ENCODE measurements at places on chromosomes 5 and 9.

DNA sequence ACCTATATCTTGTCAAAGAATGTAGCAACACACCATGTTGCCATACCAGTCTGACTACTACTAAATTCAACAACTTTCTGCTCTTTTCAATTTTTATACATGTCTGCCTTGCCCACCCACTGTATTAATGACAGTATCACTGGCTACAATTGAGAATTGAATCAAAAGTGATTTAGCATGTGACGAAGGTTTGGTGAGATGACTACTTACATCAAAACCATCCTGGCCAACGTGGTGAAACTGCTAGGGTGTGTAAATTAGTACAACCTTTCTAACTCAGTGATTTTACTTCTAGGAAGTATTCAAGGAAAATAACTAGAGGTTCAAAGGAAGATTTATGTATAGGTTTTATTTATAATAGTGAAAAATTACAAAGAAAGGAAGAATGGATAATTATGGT, 109.8 kb downstream of the UNC13B start:
- no peak for DNase-seq

- DNase-seq = no peak
Observed at GRCh38 chr9:34665067-34665380, 2.6 kb upstream of the CCL27 start.

DNA sequence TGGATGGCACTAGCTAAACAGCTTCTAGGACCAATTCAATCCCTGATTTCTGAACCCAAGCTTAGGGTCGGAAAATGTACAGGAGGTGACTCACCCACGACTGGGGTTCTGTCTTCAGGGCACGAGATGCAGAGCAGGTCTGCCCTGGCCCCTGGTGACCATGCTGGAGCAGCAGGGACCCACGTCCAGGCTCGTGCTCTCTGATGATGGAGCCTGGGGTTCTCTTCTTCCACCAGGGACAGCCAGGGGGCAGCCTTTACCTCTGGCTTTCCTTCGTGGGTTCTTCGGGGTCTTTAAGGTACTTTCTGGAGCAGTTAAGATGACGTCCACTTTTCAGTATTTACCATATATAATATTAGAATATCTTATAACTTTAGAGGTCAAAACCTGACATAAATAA, 2.1 kb downstream of the CFAP77 start:
- DNase-seq = peak; percentile 35

- DNase-seq = no peak
Observed at GRCh38 chr9:120465685-120466407, 114.1 kb downstream of the CDK5RAP2 start.

- no peak for DNase-seq
Observed at GRCh38 chr5:111232311-111233051, 8.3 kb downstream of the CAMK4 start.

GRCh38 chr5:150582241-150583109, 58.0 kb upstream of the SYNPO start:
- DNase-seq = peak; percentile 79

- DNase-seq = no peak
Observed at GRCh38 chr9:133880136-133880535, 112.0 kb downstream of the VAV2 start.

- DNase-seq = no peak
Observed at GRCh38 chr5:146076455-146076854, 28.9 kb downstream of the PLAC8L1 start.

GRCh38 chr5:144659634-144660227, 489.1 kb downstream of the KCTD16 start:
- no peak for DNase-seq

GRCh38 chr5:126358525-126358924, 64.7 kb upstream of the GRAMD2B start:
- peak; percentile 64 for DNase-seq

DNA sequence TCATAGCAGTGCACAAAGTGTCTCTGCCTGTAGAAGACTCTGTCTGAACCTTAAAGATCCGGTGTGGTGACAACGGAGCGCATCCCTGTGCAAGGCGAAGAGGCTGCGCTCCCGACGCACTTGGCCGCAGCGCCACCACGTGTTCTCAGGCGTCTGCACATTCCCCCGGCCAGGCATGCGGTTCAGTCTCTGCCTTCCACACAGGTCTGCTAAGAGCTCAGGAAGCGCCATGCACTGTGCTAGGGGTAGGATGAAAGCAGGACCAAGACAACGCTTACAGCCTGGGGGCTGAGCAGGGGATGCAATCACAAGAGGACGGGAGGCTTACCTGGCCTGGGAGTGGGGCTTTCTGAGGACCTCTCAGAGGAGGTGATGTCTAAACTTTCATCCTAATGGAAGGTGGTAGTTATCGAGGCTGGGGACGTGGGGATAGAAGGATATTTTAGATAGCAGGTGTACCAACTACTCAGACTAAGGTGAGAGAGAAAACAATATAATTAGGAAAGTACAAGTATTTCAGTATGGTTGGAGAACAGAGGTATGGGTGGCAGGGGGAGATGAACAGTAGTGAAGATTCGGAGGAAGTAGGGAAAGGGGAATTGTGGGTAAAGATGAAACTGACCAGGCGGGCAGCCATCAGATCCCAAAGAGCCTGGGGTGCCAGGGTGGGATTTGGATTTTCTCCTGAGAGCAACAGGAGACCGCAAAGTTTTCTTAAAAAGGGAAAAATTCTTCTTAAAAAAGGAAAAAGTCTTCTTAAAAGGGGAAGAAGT, 13.3 kb downstream of the CAPSL start:
- peak; percentile 66 for DNase-seq

DNA sequence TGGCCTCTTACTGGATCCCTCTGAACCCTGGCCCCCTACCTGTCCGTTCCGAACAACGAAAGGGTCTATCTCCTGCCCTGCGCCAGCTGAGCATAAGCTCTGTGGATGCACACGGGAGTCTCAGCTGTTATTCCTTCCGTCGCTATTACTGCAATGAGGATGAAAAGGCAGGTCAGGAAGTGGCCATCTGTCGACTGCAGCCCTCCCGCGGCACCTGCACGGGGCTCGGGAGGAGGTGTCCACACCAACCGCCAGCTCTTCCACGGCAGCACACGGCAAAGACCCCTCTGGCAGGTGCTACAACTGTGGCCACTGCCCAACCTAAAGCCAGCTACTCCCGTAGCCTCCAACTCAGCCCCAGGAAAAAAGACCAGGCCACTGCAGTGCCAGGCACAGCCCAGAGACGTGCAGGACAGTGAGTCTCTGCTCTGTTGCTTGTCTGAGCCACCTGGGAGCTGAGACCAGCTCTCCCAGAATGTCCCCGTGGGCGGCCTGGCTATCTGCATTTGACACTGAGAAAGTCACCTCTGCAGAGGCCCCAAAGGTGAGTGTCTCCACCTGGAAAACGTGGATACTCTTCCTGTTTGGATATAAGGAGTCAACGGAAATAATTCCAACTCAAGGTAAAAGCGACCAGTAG, 19.1 kb downstream of the CAMSAP1 start:
- no peak for DNase-seq

DNA sequence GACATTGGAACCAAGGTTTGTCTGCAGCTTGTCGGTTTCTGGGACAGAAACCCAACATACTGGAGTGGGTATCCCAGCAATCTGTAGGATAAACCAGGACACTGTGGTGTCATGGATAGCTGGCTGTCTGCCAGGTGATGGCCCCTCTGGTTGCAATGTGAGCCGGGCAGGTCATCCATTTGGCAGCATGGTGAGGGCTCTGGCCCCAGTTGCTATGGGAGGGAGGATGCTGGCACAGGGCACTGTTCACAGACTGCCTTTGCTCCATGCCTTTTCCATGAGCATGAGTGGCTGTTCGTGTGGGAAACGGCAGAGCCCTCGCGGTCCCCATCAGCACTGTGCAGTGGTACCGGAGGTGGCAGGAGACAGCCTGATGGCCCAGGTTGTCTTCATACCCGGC, 6.4 kb downstream of the S1PR3 start:
- no peak for DNase-seq

DNA sequence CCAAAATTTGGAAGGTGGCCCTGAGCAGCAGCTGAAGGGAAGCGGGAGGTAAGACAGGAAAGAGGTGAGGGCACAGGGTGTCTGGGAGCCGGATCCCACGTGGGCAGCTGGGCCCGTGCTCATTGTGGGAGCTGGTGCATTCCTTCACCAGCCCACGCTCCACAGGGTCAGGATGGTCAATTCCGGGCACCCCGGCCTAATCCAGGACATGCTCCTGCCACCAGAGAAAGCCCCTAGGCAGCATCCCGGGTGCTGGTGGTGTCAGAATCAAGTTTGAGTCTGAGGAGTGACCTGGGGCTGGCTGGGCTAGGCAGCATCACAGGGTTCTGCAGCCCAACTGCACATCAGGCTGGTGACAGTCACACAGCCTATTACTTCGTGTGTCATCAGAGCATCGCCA, 7.1 kb upstream of the PDCD6 start:
- no peak for DNase-seq

- no peak for DNase-seq
Observed at GRCh38 chr5:72831685-72832084, 15.2 kb downstream of the TNPO1 start.

Data from mesenchymal stem cell (in vitro differentiated cells and primary cell).